Stimulated activated CD4-positive, alpha-beta T cell treated with anti-CD3 and anti-CD28 coated beads, Interleukin-1b, Interleukin-23, amount 100 ng/mL, for 1 hour (primary cell): ENCODE measurements at places on chromosomes 5 and 9.

DNA sequence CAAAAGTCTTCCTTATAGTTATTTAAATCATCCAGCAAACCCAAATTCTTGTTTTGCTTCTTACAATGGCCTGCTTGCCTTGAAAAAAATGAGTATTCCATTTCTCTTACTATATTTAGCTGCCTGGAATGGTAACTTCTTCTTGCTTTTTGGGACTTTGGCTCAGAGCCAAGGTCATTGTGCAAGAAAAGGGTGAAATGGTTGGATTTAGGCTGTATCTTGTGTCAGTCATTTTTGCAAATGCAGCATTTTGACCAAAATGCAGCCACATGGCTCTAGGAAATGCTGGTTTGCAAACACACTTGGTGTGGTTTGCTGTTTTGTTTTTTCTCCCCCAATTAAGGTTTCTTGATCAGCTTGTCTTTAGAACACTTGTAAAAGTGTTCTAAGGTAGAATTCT lies 133.3 kb upstream of the ELL2 start:
- no peak for DNase-seq

GRCh38 chr9:74901001-74901400 lies 13.3 kb upstream of the TRPM6 start:
- no peak for DNase-seq

DNA sequence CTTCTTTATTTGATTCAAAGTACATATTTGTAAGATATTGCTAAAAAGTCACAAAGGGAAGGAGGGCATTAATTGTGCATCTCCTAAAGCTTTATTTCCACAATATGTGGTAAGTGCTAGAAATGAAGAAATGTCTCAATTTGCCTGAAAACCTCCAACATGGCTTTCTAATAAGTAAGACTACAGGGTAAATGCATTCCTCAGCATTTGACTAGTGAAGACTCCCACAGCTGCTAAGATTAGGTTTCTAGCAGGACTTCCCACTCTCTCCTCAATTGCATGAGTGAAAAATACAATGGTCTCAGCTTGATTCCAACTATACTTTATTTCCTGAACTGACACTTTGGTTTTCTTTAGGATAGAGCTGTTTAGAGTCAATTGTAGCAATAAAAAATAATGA lies 162.1 kb downstream of the ELAVL2 start:
- DNase-seq, result no peak

GRCh38 chr9:92278110-92278509 lies 15.4 kb downstream of the IARS1 start:
- DNase-seq, result no peak

GRCh38 chr9:91126761-91127445 lies 234.8 kb downstream of the AUH start:
- DNase-seq, result no peak

GRCh38 chr5:66247176-66247960 lies 103.3 kb downstream of the SREK1 start:
- no peak for DNase-seq
